ENCODE measurements at places on chromosomes 3 and 15.

DNA sequence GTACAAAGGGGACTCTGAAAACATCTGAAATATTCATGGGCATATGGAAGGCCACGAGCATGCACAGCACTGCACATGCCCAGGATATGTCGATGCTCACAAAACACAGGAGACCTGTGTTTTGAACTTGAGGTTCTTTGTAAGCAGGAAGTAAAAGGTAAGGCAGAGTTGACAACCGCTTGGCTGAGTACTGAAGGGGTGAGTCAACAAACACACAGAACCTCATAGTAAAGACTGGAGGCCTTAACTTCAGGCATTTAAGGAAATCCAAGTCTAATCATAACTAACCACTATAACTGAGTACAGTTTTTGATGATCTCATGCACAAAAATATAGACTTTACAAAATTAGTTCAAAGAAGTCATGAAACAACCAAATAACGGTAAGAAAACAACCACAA, 80.6 kb downstream of the MYO9A start:
- no peak for DNase-seq

- no peak for DNase-seq
These were observed 70.9 kb downstream of the IGF1R start for GRCh38 chr15:98719137-98719740.

GRCh38 chr3:95459706-95460105, 1354.7 kb upstream of the EPHA6 start:
- no peak for DNase-seq

GRCh38 chr3:37598808-37599581, 262.7 kb upstream of the CTDSPL start:
- no peak for DNase-seq

DNA sequence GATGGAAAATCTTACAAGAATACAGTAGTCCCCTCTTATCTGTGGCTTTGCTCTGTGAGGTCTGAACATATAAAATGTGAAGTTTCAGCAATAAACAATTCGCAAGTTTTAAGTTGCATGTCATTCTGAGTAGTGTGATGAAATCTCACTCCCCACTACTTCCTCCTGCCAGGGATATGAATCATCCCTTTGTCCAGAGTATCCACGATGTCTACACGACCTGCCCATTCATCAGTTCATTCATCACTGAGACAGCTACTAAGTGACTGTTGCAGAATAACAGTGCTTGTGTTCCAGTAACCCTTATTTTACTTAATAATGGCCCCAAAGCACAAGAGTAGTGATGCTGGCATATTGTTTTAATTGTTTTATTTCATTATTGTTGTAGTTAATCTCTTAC, 489.2 kb upstream of the UBE2E2 start:
- no peak for DNase-seq

DNA sequence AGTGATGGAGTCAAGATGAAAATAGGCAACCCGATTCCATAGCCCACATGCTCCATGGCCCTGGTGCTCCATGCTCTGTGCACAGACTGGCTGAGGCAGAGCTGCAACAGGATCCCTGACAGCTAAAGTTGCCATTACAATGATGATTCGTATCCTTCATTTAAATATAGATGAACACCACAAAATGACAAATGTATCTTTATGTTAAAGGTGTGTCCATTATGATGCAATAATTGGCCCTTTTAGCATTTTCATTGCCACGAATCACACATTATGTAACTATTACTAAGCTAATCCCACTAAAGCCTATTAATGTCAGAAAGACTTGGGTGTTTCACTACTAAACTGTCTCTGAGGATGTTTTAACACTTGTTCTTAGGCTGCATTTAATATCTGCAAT, 270.2 kb upstream of the THBS1 start:
- DNase-seq, result no peak

DNA sequence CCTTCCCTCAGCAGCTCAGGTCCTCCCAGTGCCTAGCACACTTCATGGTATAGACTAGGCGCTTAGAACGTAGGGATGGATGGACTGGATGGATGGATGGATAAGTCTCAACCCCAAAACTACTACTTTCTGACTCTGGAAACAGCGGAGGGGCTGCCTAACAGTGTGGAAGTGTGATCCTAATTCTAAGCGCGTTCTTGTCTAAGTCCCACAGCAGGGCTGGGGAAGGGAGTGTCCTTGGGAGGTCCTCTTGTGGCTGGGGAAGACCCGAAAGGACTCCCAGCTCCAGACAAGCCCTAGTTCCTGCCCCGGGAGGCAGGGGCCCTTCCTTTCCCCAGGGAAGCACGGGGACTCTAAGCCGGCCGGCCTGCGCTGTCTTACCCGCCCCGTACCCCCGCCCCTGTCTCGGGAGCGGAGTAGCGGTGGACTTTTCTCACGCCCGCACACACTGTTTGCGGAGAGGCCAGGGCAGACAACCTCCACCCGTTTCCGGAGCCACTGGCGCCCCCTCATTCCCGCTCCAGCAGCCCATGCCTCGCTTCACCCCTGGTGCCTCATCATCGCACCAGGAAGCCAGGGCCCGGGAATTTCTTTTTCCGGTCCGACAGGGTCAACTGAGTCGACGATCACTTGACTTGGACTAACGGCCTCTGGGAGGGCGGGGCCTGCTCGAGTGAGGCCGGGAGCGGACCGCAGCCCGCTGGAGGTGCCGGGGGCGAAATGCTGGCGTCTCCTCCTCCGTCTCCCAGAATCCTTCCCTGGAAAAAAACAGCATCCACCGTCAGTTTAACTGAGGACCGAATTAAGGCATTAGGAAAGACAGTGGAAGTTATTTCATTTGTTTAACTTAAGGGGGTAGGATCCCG, 133.3 kb downstream of the TBC1D2B start:
- DNase-seq, result no peak

Data from effector memory CD4-positive, alpha-beta T cell (primary cell).